Activated naive CD4-positive, alpha-beta T cell treated with anti-CD3 and anti-CD28 coated beads for 36 hours (primary cell): ENCODE measurements at places on chromosomes 12 and 14.

GRCh38 chr14:20429801-20430669 is 5.9 kb downstream of the KLHL33 start:
- DNase-seq = no peak

DNA sequence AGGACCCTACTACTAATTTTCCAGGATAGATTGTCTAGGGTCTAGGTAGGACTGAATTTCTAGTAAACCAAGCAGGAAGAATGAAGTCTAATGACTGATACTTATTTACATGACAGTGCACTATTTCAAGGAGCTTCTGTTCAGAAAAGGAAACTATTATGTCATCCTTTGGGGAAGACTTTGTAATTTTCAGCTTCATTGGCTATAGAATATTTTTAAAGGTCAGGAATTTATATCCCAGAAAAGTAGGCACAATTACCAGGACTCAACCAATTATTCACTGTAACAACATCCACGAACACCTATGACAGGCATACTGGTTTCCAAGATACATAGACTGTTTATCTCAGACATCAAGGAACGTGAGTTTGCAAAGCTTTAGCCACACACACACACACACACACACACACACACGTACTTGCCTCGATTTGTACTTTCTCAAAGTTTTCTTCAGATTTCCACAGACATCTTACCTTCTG is 23.2 kb downstream of the OR6S1 start:
- DNase-seq = no peak

- peak; percentile 59 for DNase-seq
Measured at GRCh38 chr12:10304161-10304574, 3.5 kb upstream of the KLRD1 start.

- DNase-seq = peak; percentile 58
Measured at GRCh38 chr12:7113389-7113871, 4.4 kb upstream of the C1RL start.

- DNase-seq = no peak
Measured at GRCh38 chr14:50855558-50855957, 16.3 kb upstream of the ABHD12B start.
